Activated B cell treated with CpG ODN at 0.5 μM for 24 hours (primary cell): ENCODE measurements at places on chromosomes 11 and 22. TPM values are rescaled to one million over a fixed set of nuclear protein-coding genes. Genes with fewer than 3 reads are reported as not detected.

DNA sequence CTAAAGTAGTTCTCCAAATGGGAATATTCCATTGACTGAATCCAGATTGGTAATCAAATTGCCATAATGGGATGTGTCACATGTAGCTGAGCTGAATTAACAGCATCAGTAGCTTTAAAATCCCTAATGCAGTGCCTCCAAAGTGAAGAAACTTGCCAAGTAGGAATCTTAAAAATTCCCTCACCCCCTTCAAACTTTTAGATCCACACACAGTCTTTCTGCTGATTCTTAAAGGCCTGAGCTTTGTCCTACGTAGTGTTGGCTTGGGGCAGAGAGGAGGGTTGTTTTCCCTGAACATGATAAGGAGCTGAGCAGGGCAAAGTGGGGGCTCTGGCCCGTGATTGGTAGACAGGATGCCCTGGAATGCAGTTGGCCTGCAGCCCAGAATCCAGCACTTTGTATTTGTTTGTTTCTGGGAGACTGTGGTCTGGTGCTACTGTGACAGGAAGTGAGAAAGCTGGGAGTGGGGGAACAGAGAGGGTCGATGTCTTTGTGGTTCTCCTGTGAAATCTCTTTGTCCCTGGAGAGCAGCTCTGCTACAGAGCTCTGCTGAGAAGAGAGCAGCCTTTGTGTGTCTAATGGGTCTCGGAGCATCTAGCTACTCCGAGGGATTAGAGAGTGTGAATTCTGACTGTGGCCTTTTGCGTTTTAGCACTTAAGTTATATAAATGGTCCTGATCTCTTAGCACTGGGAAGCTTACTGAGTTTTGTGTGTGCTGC, 16.9 kb downstream of the CTNND1 start:
- no peak for DNase-seq

GRCh38 chr11:123601136-123601535, 53.3 kb downstream of the SCN3B start:
- no peak for DNase-seq

Gene HEPACAM
- not detected in 2 replicates for total RNA-seq

- DNase-seq, result no peak
Measured at GRCh38 chr11:1487091-1487850, 692 bp upstream of the MOB2 start.

GRCh38 chr11:19978668-19979518, 181.4 kb downstream of the DBX1 start:
- no peak for DNase-seq

DNA sequence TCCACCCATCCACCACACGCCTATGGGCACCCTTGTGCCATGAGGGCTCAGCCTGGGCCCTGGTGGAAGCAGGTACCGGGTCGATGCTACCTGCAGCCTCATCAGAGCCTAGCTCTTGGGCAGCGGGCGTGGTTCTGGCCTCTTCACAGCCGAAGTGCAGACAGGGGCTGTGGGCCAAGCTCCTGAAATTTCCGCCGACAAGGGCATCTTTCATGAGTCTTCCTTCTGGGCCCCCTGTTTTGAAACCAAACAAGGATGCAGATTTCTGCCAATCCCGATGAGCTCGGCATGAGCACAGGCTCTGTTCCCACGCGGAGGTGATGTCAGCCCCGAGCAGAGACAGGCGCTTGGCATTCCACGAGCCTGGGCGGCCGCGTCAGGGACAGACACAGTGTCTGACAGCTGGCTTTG, 22.6 kb upstream of the MGAT3 start:
- DNase-seq, result no peak

Gene MS4A3
- total RNA-seq, result not detected in 2 replicates

- DNase-seq, result no peak
Measured at GRCh38 chr11:112617977-112618826, 343.0 kb upstream of the NCAM1 start.

DNA sequence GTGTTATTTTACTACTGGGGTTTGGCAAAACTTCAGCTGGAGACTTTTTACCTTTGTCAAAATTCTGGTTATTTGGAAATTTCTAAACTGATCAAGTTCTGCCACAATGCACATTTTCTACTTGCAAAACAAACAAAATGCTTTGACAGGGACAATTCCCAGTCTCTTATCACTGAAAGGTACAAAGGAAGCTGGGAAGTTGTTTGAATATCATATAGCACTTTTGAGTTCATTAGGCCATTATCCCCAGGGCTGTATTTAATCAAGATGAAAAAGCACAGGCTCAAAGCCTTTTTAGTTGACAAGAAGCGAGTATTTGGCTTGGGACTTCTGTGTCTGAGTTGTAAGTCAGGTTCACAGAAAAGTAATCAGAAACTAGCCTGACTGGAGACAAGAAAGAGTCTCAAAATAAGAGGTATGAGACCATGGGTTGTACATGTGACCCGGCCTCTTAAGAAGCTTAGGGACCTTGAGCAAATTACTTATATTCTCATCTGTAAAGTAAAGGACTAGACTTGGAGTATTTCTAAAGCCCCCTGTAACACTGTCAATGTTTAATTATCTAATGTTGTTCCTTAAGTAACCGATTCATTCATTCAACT, 2.9 kb upstream of the HORMAD2 start:
- DNase-seq, result no peak

Gene TSGA10IP
- total RNA-seq, result not detected in 2 replicates

Gene ASPHD2
- 15.5 TPM in 2 replicates for total RNA-seq

- no peak for DNase-seq
Measured at GRCh38 chr11:68826726-68827125, 15.0 kb downstream of the CPT1A start.

DNA sequence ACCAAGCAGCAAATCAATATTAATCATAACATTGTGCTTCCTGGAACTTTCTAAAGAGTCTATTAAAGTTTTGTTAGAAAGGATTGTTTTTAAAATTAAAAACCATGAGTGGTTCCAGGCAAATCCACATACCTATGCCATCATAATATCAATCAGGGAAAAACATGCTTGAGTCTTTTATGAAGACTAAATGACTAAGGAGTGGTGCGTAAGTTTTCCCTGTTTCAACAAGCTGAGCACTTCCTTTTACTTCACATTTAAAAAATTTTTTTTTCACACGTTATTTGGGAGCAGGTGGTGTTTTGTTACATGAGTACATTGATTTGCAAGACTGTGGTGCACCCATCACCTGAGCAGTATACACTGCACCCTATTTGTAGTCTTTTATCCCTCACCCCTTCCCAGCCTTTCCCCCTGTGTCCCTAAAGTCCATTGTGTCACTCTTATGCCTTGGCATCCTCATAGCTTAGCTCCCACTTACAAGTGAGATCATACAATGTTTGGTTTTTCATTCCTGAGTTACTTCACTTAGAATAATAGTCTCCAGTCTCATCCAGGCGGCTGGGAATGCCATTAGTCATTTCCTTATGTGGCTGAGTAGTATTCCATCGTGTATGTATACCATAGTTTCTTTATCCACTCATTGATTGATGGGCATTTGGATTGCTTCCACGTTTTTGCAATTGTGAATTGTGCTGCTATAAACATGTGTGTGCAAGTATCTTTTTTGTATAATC, 1190.3 kb upstream of the RAG2 start:
- no peak for DNase-seq

GRCh38 chr22:19085233-19085718, 36.9 kb downstream of the DGCR2 start:
- DNase-seq, result no peak

DNA sequence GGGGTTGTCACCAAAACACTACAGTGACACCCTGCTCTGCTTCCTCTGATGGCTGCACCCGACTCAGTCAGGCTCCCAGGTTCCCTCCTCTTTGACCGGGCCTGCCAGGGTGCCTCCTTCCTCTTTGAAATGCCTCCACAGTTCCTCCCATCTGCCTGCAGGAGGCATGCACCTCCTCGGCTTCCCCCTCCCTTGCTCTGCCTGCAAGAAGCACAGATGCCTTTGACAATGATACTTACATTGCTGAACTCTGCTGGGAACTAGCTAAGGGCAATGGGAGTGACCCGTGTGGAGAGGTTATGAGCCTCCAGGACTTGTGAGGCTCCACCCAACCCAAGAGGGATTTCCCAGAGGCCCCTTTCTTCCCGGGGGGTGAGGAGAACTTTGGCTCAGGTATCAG, 674.1 kb downstream of the OPCML start:
- DNase-seq, result no peak

DNA sequence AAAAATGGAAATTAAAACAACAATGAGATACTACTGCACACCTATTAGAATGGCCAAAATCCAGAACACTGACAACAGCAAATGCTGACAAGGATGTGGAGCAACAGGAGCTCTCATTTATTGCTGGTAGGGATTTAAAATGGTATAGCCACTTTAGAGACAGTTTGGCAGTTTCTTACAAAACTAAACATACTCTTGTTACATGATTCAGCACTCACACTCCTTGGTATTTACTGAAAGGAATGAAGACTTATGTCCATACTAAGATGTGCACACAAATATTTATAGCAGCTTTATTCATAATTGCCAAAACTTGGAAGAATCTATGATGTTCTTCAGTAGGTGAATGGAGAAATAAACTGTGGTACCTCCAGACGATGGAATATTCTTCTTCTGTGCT, 40.8 kb downstream of the PGM2L1 start:
- DNase-seq, result no peak

- no peak for DNase-seq
Measured at GRCh38 chr22:20404881-20405280, 10.9 kb downstream of the ZNF74 start.

- DNase-seq, result no peak
Measured at GRCh38 chr11:125345421-125346178, 150.5 kb downstream of the FEZ1 start.

GRCh38 chr11:100630898-100631297, 56.2 kb upstream of the ARHGAP42 start:
- DNase-seq, result no peak

GRCh38 chr11:12794576-12795230, 120.5 kb downstream of the TEAD1 start:
- DNase-seq, result no peak

Gene LRRC55
- total RNA-seq, result not detected in 2 replicates

Gene SCUBE2
- total RNA-seq, result not detected in 2 replicates
